ENCODE measurements at places on chromosomes 12 and 14.

GRCh38 chr12:100382338-100382737, 25.5 kb downstream of the SLC17A8 start:
- DNase-seq: no peak

GRCh38 chr14:101620031-101620788, 58.9 kb downstream of the DIO3 start:
- no peak for DNase-seq

- DNase-seq: peak; percentile 89
Measured at GRCh38 chr14:33404054-33404453, 465.4 kb downstream of the NPAS3 start.

DNA sequence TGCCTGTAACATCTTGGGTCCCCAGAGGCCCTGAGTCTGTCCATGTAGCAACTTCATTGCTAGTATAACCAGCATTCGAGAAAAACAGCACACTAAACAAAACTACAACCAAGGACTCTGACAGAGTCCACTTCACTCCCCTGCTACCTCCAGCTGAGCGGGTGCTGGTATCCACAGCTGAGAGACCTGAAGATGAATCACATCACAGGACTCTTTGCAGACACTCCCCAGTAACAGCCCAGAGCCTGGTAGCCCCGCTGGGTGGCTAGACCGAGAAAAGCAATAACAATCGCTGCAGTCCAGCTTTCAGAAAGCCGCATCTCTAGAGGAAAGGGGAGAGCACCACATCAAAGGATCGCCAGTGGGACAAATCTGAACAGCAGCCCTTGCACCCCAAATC, 9.0 kb upstream of the IQSEC3 start:
- no peak for DNase-seq

DNA sequence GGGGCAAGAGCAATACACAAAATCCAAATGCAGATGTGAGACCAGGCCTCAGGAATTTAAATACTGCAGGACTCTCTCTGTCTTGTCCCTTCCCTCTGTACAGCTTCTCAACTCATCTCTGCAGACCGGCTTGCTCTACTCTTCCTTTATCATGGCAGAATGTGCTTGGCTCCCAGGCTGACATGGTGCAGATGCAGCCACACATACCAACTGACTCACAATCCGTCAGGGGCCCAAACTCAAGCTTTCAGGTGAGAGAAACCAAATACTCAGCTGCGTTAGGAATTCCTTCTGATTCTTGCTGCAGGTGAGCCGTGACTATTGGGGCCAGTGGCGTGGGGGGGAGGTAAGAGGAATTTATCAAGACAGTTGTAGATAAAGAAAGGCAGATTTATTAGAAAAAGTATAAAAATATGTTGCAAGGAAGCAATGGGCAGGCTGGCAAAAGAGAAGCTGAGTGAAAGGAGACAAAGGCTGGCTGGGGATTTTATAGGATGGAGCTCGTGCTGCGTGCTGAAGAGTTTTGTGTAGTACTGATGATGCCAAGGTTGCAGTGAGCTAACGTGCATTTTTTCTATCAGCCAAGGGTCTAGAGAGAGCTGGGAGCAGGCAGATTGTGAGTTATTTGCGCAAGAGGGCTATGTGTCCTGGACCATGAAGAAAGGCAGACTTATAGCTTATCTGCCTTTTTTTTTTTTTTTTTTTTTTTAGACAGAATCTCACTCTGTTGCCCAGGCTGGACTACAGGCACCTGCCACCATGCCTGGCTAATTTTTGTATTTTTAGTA, 5.0 kb upstream of the LGALS3 start:
- no peak for DNase-seq

DNA sequence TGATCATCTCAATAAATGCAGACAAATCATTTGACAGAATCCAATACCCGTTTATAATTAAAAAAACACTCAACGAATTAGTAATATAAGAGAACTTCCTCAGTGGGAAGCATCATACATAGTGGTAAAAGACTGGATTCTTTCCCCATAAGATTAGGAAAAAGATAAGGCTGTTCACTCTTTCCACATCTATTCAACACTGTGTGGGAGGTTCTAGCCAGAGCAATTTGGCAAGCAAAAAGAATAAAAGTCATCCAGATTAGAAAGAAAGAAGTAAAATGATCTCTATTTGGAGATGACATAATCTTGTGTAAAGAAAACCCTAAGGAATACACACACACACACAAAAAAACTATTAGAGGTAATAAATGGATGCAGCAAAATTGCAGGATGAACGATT, 38.4 kb downstream of the YEATS4 start:
- no peak for DNase-seq

GRCh38 chr12:57010627-57011247, 4.4 kb upstream of the ZBTB39 start:
- DNase-seq: no peak

- DNase-seq: no peak
Measured at GRCh38 chr14:105005329-105005928, 15.5 kb downstream of the CDCA4 start.

DNA sequence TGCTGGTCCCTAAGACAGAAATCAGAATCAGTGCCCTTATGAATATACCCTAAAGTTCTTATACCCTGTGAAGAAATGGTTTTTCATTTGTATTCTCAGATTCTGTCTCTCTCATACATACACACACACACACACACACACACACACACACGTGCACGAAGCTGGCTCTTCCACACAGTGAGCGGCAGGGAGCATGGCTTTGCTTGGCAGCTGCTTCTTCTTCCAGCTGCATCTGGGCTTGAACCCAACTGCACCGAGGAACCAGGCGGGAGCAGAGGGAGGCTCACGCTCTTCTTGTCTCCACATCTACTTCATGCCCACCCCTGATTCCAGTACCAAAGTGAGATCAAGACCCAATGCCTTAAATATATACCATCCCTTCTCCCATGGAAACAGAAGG, 19.4 kb downstream of the GRIN2B start:
- no peak for DNase-seq

DNA sequence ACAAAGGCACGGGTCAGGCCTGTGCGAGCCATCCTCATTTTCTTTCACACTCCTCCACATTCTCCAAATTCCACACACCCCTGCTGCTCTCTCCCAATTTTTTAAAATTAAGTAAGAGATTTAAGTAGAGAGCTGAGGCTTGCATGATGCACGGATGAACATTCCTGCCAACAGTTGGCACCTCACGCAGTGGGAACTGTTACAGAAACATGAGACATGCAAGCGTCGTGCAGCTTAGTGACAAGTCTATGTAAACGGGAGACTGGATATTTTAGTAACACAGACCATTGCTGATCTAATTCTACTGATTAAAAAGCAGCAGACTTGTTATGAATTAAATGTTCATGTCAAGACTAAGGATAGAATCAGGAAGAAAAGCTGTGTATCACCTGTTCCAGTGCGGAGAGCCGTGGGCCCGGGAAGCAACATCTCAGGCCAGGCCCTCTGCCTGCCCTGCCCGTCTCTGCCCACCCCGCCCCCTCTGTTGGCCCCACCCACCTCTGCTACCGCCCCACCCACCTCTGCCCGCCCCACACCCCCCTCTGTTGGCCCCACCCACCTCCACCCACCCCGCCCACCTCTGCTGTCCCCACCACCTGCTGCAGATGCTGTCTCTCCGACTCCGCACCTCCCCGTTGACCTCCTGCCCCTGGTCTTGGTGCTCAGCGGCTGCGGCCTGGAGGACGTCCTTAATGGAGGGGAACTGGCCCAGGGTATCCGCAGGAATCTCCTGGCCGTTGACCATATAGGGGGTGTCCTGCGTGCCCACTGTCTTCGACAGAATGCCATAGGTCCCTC, 21.2 kb downstream of the GOLGA3 start:
- no peak for DNase-seq

DNA sequence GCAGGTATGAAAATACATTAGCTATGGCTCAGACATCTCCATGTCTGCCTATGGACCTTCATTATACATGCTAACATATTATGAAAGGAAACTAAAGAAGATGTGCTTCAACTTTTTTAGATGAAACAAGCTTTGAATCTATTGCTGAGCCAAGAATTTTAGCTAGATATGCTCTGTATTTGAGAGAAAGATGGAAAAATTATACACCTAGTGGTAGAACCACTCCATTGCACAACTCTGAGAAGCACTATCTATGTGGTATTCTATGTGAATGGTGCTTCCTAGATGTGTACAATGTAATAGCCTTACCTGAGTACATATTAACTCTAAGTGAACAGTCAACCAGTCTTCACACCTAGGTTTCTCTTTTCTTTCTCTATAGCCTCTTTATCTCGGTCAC, 17.3 kb downstream of the EPYC start:
- no peak for DNase-seq

- DNase-seq: peak; percentile 94
Measured at GRCh38 chr14:33647385-33647786, 303.5 kb downstream of the EGLN3 start.

DNA sequence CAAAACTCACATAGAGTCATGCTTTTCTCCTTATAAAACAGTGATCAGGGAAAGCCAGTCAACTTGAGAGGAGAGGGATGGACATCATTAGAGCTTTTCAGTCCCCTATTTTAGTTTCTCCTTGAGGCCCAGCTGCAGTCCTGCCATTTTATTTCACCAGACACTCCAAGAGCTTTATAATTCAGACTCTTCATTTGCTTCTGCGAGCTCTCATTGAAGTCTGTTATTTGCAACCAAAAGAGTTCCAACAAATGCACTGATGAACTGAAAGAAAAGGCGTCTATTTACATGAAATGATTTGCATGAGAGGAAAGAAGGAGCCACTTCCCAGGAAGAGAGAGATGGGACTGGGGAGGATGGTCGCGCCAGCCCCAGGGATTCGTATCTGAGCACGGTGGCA, 86.8 kb downstream of the NDUFA12 start:
- DNase-seq: no peak
